ENCODE measurements at places on chromosomes 16 and 17. TPM values are rescaled to one million over a fixed set of nuclear protein-coding genes. Genes with fewer than 3 reads are reported as not detected.

- DNase-seq, result no peak
Measured at GRCh38 chr16:12120217-12120981, 143.9 kb downstream of the SNX29 start.

The CCL3 gene
- total RNA-seq, result not detected

The DBNDD1 gene
- total RNA-seq, result 29.2 TPM

GRCh38 chr16:21563676-21564075 lies 35.7 kb upstream of the METTL9 start:
- no peak for DNase-seq

The GALR2 gene
- 0.32 TPM for total RNA-seq

DNA sequence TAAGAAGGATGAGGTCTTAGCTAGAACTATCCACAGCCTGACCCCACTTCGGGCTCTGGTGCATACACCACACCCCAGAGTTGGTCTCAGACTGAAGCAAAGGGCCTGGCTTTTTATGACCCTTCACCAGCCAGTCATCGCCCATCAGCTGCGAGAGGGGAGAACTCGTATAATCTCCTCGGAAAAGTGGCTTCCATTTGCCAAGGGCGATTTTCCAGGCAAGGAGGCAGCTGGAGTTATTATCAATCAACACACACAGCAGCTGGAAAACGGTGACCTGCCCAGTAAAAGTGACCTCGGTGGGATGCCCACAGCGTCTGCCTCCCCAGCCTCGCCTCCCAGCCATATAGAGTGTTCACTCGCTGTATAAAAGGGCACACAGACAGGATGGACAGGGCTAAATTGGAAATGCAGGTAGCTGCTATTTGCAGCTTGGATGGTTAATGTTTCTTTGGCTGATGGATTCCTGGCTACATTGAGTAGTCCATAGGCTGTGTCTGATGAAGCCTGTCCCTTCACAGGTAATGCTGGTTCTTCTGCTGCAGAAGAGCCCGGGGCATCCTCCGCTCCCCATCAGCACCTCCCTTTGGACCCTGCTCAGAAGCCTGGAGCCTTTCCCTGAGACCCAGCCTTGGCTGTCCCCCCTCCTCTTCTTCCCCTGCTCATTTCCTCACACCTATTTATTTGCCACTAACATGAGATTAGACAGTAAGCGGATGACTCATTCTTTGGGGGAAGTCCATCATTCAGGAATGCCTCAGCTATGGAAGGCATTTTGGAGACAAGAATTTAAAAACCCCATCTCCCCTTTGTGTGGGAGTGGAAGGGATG lies 45.7 kb downstream of the TMEM186 start:
- DNase-seq, result no peak

DNA sequence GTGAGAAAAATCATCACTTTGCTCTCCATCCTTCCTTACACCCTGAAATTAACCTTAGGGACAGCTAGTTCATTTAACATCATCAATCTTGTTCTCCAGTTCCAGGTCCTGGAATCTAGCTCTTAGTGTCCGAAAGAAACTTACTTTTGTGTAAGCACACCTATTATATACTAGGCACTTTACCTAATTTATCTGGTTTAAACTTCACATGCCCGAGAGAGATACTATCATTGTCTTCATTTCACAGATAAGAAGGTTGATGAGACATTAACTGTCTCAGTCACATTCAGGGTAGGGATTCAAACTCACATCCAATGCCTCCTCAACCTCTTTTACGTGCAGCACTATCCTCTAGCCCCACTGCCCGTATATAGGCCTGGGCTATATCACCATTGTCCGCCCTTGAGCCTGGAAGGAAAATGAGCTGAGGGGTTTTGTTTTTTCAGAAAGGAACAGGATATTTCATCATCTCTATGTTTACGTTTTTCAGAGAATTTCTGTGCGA lies 501 bp upstream of the AP2B1 start:
- DNase-seq, result no peak

The RNU2-1 gene
- not detected for total RNA-seq

DNA sequence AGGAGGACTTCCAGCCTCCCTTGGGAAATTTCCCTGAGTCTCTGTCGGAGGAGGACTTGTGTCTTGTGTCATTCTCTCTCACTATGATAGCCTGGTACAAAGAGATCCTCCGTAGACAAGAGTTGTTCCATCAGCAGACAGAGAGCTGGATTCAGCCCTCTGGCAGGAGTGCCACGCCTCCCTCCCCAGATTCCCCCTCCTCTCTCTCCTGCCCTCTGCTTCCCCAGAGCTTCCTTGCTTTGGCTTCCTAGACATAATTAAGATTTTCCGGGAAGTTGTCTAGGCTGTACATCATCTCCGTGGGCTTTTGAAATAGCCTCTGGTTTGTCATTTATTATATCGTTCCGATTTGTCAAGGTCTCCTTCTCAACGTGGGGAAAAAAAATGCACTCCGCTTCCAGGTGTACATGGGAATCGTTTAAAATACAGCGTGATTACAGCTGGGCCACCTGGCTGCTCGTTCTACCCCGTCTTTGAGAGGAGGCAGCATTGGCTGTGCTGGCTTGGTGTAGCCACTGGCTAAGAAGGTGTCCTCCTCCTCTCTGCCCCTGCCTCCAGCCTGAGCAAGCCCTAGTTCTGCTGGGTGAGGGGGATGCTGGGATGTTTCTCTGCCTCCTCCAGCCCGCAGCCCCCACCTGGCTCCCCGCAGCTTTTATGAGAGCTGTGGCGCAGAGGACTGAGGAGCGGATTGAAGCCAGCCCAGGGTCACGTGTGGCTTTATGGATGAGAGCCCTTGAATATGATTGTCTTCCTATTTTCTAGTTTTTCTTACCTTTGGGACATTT lies 282.5 kb downstream of the SNX29 start:
- no peak for DNase-seq

The PIRT gene
- not detected for total RNA-seq

DNA sequence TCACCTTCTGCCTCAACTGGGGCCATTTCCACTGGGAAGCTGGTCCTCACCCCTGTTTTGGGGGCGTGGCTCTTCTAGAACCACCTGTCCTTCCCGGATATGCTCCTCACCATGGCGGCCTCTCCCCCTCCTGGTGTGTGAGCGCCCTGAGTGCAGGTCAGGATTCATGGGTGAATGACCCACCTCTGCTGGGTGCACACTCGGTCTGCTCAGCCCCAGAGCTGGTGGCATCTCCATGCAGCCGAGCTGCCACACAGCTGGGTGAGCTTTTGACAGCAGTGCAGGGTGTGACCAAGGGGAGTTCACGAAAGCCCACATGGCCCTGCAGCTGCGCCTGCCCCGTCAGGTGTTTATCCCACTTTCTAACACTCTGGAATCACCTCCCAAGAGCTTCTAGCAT lies 27.3 kb downstream of the GRIN2C start:
- DNase-seq, result no peak

The CDC6 gene
- 6.0 TPM for total RNA-seq

- no peak for DNase-seq
Measured at GRCh38 chr16:20538687-20539086, 37.5 kb downstream of the ACSM2B start.

The SPNS3 gene
- total RNA-seq, result not detected

DNA sequence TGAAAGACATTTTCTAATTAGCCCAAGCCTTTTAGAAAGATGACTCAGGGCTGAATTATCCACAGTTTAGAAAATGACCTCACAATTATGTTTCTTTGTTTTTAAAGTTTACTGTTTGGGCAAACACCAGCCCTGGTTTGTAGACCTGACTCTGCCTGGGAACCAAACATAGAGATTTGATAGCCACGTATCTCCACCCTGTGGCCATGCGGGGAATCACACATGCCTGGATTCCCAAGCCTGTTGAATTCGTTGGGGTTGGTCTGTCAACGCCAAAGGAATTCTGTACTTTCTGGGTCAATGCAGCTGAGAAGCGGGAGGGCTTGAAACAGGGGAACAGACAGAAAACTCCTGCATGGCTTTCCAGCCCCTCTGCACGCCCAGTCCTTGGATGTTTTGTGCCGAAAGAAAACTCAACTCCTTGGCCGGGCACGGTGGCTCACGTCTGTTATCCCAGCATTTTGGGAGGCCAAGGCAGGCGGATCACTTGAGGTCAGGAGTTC lies 26.9 kb downstream of the CD300A start:
- no peak for DNase-seq

DNA sequence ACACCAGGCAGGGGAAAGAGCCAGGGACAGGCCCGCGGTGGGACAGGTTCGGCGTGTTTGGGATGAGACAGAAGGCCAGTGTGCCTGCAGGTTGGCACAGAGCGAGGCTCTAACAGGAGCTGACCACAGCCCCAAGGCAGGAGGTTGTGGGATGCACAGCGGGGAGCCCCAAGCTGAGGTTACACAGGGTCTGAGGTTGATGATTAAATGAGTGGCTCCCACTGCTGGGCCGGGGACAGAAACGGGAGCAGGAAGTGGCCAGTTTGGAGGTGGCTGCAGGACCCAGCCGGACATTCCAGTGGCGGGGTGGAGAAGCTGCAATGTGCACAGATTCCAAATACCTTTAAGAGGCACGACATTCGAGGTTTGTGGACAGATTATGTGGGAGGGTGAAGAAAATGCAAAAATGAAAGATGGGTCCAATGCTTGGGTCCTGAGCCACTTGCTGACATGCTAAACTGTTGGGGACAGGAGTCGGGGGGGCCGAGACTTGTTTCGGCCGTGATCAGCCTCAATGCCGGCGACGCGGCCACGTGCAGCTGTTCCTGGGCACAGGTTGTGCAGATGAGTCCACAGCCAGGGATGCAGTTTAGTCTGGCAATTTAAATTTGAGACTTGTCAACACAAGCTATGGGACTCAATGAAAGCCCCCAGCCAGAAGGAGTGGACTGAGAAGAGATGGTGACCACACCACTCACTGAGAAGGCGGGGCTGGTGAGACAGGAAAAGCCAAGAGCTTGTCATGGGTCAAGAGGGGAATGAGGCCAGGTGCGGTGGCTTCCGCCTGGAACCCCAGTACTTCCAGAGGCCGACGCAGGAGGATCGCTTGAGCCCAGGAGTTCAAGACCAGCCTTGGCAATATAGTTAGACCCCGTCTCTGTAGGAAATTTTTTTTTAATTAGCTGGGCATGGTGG lies 8.7 kb downstream of the ENPP7 start:
- DNase-seq, result no peak

The LITAFD gene
- not detected for total RNA-seq

- DNase-seq, result no peak
Measured at GRCh38 chr17:8155231-8155995, 3.2 kb upstream of the PER1 start.

DNA sequence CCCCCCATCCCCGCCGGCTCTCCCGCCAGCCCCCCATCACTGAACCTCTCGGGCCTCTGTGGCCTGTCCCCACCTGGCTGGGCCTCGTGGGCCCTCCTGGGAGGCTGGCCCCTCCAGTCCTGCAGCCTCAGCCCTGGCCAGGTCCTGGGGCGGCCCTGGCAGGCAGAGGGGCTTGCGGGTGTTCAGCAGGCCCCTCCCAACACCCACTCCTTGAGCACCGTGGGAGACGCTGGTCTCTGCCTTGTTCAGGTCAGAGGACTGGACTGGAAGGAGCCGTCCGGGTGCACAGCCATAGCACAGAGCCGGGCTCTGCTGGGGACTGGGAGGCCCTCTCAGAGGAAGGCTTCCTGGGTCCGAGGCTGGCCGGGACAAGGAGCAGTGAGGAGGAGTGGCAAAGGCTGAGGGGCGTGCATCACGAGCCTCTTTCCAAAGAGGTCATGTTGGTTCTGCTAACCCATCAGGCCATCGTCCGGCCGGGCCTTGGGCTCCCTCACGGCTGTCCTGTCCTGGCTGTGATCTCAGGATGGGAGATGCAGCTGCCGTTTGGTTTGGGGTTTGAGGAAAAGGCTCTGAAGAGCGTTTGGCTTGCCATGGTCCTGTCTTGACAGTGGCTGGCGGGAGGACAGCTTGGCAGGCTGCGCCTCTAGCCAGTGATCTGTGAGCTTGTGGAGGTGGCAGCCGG lies 6.3 kb upstream of the PABPN1L start:
- no peak for DNase-seq

DNA sequence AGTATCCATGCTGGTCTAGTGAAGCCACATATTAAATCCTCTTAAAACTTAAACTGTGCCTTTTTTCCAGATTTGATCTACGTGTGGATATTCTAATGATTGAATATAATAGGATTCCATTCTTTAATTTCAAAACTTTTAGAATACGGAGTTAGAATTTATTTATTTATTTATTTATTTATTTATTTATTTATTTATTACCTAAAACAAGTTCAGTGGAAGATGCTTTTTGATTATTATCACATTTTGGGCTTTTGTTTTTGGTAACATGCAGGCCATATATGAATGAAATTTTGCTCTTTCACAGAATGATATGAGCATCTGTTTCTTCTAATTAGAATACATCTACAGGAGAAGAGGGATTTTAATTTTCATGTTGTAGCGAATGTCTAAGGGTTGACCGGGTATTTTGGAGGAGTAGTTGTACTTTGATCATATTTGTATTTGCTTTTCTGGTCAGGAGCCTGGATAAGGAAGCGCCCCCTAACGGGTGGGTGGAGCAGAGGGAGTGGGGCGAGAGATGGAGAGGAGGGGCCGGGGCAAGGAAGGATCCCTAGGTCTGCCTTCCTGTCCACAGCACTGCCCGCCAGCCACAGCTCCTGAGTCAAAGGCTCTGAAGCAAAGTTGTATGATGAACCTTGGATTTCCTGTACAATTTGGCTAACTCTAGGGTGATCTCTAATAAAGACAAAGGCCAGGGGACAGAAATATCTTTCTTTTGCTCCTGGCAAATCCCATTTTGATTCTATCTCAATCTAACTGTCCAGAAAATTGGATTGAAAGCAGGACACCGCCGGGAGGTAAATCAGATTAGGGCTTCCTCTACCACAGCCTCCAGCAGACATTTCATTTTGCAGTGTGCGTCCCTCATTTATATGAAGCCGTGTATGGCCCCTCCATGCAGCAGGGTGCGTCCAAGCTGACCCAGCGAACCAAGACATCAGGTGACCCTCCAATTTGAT lies 149.1 kb downstream of the PRKCA start:
- no peak for DNase-seq

- no peak for DNase-seq
Measured at GRCh38 chr17:79322211-79323123, 247.8 kb downstream of the ENGASE start.

DNA sequence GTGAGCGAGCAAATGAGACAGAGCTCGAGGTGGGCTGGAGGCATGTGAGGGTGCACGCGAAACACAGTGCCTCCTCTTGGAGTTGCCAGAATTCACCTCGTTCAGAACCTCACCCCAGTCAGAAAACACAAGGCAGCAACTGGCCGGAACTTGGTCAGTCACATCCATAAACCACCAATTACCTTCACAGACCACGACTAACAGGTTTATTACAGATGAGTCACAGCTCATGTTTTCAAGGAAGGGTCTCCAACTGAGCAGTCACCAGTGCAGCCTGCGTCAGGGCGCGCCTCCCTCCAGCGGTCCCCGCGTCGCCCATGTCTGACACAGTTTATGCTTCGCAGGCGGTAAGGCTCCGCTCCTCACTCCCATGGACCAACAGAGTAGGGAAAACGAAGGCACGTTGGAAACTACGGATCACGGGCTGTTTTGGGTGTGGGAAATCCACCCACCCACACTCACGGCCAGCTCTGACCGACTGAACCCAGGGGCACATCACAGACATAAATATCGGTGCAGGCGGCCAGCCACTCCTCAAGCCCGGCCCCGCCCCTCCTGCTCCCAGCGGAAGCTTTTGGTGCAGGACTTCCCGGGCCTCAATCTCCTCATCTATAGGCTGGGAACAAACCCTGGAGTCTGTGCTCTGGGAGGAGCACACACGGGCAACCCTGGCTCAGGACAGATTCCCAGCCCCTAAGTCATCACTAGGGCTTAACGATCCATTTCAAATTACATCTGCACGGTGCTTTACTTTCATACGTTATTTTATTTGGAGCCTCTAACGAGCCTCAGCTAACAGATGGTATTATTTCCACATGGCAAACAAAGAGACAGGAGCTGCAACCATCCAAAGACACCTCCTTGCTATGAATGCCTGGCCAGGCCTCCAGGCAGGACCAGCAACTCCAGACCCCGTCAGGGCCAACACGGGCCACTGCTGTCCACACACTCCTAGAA lies 126.3 kb downstream of the ZNF778 start:
- DNase-seq, result no peak
